Activated CD4-positive, alpha-beta T cell treated with anti-CD3 and anti-CD28 coated beads for 1 hour (primary cell): ENCODE measurements at places on chromosomes 4 and X.

GRCh38 chr4:158811216-158811540 is 42.4 kb downstream of the FNIP2 start:
- no peak for DNase-seq

DNA sequence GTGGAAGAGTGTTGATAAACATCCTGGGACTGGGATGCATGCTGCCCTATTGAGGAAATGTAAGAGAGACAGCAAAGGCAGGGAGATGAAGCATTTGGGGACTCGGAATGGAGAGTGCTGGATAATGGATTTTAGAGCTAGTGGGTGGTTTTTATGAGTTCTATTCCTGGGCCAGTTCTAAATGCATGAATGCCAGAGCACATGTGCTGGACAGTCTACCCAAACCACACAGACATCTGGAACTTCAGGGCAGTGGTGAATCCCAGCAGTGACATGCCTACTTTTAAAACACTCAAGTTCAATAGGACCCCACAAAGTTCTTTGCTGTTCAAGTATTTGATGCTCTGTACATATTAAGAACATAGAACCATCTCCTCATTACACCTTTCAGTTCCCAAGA is 133.9 kb downstream of the CBR4 start:
- no peak for DNase-seq

GRCh38 chrX:70476934-70477733 is 32.5 kb downstream of the DLG3 start:
- DNase-seq = no peak

DNA sequence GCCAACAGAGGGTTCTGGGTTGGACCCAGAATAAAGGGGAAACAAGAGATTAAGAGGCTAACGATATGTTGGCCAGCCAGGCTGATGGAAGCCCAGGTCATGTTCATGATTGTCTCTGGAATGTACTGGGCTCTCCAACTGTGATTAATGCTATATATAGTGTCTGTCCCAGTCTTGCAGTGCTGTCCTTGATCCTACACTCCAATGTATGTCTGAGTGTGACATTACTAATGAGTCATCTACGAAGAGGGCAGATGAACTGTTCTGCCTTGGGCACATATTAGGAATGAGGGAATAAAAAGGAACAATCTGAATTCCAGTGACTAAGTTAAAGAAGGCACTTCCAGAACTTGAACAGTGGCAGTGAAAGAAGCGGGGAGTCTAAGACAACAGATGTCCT is 142.1 kb downstream of the PDGFRA start:
- no peak for DNase-seq

DNA sequence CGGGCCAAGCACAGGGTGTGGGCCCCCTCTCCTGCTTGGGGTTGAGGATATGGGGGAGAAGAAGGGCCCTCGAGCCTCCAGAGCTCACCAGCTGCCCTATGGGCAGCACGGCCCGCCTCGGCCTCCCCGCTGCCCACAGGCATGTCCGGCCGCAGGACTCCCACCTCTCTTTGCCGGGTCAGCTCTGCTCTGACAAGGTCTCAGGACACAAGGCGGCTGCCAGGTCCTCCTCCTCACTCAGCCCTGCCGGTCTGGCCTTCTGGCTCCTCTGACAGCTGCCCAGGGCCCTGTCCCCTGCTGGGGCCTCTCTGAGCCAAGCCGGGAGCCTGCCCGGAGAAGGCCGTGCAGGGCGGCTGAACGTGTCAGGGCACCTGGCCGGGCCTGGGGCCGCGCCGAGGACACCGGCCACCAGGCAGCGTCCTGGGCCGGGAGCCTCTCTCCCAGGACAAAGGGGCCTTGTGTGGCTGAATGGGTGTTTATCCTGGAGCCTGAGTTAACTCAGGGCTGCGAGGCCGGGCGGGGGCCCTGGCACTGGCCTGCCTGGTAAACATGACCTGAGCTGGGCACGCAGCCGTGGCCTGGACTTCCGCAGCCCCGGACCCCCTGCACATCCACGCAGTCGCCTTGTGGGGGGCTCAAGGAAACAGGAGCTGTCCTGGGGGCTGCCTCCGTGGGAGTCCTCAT is 25.7 kb downstream of the TACC3 start:
- no peak for DNase-seq

DNA sequence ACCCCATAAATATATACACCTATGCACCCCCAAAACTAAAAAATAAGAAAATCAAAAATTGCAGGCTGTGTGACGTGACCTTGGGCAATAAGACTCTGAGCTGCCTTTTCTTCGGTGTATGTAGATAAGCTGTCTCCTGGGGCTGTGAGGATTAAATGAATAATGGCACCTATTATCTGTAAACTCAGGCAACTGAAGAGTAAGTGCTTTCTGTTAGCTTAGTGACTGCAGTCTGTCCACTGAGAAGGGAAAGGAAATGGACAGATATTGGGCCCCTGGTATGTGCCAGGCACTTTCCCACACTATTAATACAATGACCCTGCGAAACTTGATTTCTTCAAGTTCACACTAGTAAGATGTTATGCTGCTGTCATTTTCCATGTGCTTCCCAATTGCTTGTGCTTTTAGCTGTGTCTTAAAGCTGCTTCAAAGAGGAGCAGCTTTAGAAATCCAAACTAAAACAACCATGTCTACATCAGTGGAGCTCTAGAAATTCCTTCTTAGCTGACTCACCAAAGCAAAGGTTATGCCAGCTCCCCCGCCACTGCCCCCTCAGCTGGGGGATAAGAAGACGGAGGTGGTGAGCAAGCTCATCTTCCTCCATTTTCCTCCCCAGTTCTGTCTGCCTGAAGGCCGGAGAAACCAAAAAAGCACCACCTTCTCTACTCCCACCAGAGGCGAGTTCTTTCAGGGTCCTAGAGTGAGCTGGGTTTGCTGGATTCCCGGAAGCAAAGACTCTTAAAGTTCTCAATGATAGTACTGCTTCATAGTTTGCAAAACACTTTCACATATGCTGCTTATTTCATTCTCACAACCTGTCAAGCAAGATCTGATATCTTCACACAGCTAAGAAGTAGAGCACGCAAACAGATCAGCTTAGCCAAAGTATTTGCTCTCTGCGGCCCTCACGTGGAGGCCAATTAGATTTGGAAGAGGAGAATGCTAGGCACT is 8.8 kb upstream of the DGAT2L6 start:
- no peak for DNase-seq

DNA sequence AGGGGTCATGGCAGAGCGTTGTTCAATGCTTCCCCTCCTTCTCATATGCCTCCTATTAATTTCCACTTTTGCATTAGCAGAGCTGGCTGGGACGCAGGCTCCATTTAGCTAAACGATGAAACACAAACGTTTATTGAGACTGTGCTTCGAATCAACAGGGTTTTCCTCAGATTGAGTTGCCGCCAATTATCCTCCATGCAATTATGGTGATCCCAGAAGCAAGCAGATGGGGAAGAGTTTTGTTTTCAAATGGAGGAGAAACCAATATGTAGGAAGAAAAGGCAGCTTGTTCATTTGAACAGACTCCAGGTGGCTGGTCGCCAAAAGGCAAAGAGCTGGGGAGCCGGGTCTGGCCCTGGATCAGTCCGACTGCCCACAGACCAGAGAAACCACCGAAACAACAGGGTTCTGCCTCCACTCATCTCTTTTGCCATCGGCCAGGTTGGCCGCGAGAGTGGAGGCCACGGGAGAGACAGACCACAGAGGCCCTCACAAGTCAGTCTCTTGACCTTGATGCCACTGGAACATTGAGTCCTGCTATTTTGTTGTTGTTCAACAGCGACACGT is 184.8 kb downstream of the GBA3 start:
- no peak for DNase-seq

DNA sequence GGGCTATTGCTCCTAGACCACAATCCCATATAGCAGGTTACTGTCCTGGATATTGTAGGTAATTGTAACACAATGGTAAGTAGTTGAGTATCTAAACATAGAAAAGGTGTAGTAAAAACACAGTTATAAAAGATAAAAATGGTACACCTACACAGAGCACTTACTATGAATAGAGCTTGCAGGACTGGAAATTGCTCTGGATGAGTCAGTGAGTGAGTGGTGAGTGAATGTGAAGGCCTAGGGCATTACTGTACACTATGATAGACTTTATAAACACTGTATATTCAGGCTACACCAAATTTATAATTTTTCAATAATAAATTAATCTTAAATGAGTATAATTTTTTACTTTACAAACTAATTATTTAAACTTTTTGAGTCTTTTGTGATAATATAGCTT is 425.7 kb downstream of the PABPC4L start:
- no peak for DNase-seq

- DNase-seq = no peak
Measured at GRCh38 chr4:128168701-128169100, 107.6 kb downstream of the LARP1B start.

DNA sequence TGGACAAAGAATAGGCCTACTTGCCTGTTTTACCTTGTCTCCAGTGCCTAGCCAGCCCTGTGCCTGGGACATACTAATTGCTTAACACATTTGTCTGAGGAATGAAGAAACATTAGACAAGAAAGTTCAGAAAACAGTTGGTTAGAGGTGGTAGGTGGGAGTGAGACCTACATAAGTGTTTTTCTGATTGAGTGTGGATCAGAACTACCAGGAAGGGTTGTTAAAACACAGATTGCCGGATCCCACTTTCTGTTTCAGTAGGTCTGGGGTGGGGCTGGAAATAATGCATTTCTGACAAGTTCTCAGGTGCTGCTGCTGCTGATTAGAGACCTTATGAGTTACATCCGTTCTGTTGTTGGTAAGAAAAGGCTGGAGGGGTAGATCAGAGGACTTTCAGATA is 5.7 kb upstream of the JADE1 start:
- no peak for DNase-seq

- no peak for DNase-seq
Measured at GRCh38 chrX:155747520-155747919, 133.6 kb upstream of the VAMP7 start.

GRCh38 chr4:168758351-168758876 is 251.6 kb downstream of the CBR4 start:
- no peak for DNase-seq
